ENCODE measurements at places on chromosomes 7 and 10.

DNA sequence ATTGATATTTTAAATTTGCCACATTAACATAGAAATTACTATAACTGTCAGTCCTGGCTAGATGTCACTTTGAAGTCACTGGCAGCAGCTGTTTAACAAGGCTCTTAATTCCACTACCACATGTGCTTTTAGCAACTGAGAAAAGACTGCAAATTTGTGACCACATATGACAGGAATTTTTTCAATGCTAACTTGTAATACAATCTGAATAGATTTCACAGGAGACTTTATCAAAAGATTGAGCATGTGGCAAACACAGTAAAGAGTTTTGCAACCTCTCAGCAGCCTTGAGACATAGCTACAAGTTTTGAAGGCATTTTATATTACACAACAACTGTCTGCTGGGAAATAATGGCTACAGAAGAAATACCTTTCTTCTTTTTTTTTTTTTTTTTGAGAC, 73.0 kb downstream of the MICU1 start:
- DNase-seq, result peak; percentile 88

DNA sequence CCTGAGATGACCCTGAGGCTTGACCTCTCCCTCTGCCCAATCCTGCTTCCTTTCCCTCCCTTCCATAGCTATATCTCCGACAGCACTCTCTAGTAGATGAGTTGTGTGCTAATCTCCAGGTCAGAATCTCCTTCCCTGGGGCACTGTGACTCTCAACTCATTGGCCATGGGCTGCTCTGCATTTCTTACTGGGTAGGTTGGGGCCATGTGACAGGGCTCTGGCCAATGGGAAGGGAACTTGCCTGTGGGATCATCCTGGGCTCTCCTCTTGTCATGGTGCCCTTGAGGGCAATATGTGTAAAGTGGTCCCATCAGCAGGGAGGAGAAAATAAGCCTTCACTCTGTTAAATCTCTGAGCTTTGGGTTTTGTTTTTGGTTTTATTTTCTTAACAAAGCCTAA, 80.1 kb upstream of the ANKRD1 start:
- DNase-seq, result no peak

GRCh38 chr7:70143075-70144044, 545.1 kb downstream of the AUTS2 start:
- peak; percentile 73 for DNase-seq

GRCh38 chr10:107071301-107071700, 93.2 kb downstream of the SORCS1 start:
- DNase-seq, result no peak

- no peak for DNase-seq
These were observed 242.2 kb downstream of the ARL4A start for GRCh38 chr7:12929476-12930140.

GRCh38 chr7:24604630-24605029, 31.4 kb downstream of the PALS2 start:
- DNase-seq, result no peak

DNA sequence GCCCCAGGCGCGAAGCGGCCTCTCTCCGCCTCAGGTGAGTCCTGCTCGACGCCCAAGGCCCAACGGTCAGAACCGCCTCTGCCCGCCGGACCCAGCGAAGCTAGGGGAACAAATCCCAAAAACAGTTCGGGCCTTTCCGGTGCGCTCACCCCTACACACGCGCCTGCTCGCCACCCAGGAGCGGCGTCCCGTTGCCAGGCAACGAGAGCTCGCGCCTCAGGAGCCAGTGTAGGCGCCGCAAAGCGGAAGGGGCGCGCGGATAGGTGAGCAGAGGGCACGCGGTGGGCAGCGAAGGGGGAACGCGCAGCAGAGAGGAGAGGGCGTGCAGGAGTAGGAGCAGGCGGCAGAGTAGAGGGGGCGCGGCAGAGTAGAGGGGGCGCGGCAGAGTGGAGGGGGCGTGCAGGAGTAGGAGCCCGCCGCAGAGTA, at the start of the genes DYDC1 and DYDC2:
TSS of gene DYDC1 (minus strand) at position 193 of the 426 bp plus-strand sequence. CDS start 4,154 bp downstream, outside the sequence.
TSS of gene DYDC2 (plus strand) at position 219 of the 426 bp plus-strand sequence. CDS start 5,663 bp downstream, outside the sequence.
- DNase-seq, result no peak

DNA sequence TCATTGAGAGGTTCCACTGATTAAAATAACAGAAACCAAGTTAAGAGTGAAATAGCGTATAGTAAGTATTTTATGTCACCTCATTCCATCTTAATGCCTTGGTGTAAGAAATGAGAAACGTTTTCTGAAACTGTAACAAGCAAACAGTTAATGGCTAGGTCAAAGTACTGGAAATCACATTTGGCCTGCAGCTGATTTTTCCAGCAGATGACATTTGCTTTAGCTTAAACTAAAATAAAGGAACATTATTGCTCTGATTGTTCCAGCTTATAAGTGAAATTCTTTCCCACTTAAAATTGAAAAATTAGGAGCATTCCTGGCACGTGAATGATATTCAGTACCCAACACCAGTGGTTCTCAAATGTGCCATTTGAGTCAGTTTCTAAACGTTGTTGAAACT, 213.6 kb upstream of the DPP6 start:
- DNase-seq, result no peak

- no peak for DNase-seq
These were observed 27.3 kb downstream of the SEC23IP start for GRCh38 chr10:119919826-119920225.

DNA sequence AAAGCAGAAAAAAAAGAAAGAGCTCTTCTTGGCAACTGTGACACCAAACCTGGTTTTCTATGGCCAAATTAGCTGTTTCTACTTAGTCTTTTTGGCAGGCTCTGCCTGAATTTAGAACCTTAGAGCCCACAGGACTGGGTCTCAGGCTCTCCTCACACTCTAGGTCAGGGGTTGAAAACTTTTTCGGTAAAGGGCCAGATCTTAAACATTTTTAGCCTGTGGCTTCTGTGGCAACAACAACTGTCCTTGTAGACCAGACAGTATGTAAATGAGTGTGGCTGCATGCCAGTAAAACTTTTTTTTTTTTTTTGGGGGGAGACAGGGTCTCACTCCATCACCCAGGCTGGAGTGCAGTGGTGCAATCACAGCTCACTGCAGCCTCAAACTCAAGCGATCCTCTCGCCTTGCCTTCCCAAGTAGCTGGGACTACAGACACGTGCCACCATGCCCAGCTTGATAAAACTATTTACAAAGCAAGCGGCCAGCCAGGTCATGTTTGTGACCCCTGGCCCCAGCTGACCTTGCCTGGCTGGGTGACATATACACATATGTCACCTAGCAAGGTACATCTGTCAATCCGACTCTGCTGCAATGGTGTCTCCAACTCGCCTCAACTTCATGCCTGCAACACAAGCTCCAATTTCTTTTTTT, 17.4 kb downstream of the KPNA7 start:
- DNase-seq, result no peak

DNA sequence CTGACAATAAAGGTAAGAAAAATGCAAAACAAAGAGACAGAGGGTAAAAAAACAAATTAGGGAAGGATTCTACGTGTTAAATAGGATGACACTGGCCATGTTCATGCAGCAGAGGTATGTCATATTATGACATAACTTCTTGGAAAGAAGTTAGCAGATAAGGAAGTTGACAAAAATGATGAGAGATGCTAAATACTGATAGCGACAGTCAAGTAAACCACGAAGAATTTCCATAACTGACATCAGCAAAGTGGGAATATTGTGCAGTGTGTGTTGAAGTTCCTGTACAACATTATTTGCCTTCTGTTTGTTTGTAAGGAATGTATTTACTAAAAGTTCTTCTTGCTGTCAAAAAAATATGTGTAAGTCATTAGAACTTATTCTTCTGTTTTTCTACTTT, 29.5 kb downstream of the MDH2 start:
- no peak for DNase-seq

- DNase-seq, result no peak
These were observed 16.1 kb downstream of the PAPOLB start for GRCh38 chr7:4845740-4846142.

GRCh38 chr10:49579621-49580020, 30.5 kb upstream of the SLC18A3 start:
- peak; percentile 73 for DNase-seq
